Activated CD8-positive, alpha-beta T cell treated with anti-CD3 and anti-CD28 coated beads, Interleukin-2, amount 10 ng/mL, durations not matched to agents 7 days and 5 days (primary cell): ENCODE measurements at places on chromosomes 16 and 17.

GRCh38 chr17:77951123-77951522 lies 7.4 kb upstream of the TNRC6C start:
- DNase-seq, result no peak

- DNase-seq, result no peak
Measured at GRCh38 chr17:73286863-73287296, 24.9 kb downstream of the CDC42EP4 start.

DNA sequence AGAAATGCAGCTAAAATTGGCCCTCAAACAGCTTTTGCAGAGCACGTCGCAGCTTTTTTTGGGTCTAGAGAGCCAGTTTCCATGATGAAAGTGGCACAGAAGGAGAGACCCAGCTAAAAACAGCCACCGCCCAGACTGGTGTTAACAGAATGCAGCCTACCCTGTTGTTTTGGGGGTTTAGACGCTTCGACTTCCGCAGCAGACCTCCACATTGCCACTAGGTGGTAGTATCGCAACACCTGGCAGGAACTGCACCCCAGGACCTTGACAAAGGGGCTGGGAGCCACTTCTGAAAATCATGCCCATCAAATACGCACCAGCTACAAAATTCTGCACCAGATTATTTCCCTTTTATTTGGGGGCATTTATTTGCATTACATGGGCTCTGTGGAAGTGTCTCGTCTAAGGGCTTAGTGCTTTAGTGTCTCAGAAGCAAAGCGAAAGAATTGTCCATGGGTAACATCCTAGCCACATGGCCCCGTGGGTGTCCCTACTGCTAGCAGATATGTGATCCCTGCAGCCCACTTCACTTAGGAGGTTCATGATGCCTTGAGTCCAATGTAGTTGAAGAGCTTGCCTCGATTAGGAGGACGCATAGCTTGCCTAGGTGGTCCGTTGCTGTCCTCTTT lies 167.1 kb downstream of the HAPSTR1 start:
- DNase-seq, result peak; percentile 55

- DNase-seq, result no peak
Measured at GRCh38 chr17:28320215-28321061, 1.4 kb downstream of the TMEM97 start.

DNA sequence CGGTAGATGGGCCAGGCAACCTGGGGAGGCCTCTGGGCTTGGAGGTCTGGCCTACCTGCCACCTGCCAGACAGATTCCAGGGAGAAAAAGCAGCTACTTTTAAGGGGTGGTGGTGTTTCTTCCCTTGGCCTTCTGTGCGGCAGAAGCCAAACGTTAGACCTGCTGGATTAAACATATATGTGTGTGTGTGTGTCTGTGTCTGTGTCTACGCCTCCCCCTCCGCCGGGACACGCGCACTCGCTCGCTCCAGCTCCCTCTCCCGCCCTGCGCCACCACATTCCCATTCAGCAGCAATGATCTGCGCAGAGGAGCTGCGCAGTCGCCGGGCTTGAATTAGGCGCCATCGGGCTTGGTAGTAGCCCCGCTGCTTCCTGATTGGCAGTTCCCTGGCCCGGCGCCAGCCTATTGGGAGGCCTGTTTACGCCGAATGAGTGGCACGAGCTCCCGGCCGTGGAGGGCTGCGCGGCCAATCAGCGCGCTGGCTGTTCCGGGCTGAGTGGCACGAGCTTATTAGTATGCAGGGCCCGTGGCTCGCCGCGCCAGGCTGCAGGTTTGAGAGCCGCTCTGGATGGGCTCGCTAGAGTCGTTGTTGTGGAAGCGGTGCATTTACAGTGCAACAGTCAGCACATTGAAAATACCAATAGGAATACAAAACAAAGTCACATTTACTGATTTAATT lies at the start of gene BAHCC1:
TSS of gene BAHCC1 (plus strand) at position 537 of the 679 bp plus-strand sequence. CDS start 4,283 bp downstream, outside the sequence.
- DNase-seq, result peak; percentile 69

DNA sequence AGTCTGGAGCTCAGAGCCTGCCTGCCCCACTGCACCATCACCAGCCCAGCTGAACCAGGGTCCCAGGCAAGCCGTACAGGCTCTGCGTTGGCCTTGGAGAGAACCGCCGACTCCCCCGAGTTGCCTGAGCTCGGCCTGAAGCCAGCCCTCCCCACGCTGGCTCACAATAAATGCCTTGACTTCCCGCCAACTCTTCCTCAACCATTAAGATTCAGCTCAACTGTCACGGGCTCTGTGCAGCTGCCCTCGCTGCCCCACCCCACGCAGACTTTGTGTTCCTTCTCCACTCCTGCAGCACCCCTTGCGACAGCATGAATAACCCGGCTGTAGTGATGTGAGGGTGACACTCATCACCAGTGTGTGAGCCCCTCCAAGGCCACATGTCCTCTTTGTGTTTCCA lies 4.8 kb upstream of the QPRT start:
- no peak for DNase-seq

GRCh38 chr17:30505868-30506417 lies 28.7 kb downstream of the GOSR1 start:
- no peak for DNase-seq

DNA sequence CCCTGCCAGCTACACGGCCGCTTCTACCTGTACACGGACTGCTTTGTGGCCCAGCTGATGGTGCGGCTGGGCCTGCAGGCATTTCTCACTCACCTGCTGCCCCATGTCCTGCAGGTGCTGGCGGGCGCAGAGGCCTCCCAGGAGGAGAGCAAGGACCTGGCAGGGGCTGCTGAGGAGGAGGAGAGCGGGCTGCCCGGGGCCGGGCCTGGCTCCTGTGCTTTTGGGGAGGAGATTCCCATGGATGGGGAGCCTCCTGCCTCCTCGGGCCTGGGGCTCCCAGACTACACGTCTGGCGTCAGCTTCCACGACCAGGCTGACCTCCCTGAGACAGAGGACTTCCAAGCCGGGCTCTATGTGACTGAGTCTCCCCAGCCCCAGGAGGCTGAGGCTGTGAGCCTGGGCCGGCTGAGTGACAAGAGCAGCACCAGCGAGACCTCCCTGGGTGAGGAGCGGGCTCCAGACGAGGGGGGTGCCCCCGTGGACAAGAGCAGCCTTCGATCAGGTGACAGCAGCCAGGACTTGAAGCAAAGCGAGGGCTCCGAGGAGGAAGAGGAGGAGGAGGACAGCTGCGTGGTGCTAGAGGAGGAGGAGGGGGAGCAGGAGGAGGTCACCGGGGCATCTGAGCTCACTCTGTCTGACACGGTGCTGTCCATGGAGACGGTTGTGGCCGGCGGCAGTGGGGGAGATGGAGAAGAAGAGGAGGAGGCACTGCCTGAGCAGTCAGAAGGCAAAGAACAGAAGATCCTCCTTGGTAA lies 3.5 kb downstream of the WDR81 start:
- no peak for DNase-seq

GRCh38 chr16:47008612-47009011 lies 35.1 kb upstream of the DNAJA2 start:
- DNase-seq, result no peak

DNA sequence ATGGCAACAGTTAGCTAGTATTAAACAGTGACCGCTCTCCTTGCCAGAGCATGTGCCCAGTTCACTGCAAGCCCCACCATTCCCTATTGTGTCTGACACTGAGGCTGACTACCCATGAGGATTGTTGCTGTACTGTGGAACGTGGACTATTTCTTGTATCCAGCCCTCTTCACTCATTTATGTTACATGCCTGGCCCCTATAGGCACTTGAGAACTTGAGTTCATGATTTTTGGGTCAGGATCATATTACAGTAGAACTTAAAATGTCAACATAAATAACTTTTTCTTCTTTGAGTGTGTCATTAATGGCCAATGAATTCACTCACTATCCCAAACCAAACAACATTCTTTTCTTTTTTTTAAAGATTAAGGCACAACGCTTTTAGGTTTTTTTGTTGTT lies 55.7 kb downstream of the LYRM1 start:
- no peak for DNase-seq

DNA sequence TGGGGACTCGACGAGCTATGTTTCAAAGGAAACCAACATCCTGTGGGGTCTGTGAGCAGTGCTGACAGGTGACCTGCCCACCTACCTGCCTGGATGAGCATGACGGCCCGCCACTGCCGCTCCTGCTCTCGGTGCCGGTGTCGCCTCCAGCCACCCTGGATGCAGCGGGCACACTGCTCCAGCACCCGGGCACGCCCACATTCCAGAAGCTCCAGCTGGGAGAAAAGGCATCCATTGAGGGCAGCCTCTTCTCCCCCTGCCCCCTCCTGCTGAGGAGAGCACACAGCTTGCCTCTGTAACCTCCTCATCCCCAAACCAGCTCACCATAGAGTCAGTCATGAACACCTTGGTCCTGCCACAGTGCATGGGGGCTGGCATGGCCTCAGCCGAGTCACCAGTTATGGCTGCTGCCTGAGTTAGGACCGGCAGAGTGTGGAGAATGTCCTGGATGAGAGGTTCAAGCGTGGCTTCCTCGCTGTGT lies 14.3 kb downstream of the ZNHIT3 start:
- no peak for DNase-seq

GRCh38 chr16:73527187-73527586 lies 479.3 kb upstream of the ZFHX3 start:
- DNase-seq, result no peak

DNA sequence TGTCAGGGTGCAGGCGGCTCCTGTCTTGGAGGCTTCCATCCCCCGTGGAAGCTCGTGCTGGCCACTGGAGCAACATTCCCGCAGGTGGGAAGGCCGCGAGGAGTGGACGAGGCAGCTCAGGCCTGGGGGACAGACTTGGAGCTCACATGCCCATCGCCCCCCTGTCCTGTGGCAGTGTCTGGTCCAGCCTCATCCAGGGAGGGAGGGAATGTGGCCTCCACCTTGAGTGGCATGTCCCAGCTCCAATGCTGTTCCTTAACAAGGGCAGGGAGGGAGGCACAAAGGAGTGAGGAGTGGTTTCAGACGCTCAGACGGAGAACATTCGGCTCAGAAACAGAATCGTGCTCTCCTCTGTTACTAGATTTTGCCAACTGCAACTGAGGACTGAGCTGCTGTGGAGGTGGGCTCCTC lies 159.4 kb upstream of the CHMP6 start:
- no peak for DNase-seq

DNA sequence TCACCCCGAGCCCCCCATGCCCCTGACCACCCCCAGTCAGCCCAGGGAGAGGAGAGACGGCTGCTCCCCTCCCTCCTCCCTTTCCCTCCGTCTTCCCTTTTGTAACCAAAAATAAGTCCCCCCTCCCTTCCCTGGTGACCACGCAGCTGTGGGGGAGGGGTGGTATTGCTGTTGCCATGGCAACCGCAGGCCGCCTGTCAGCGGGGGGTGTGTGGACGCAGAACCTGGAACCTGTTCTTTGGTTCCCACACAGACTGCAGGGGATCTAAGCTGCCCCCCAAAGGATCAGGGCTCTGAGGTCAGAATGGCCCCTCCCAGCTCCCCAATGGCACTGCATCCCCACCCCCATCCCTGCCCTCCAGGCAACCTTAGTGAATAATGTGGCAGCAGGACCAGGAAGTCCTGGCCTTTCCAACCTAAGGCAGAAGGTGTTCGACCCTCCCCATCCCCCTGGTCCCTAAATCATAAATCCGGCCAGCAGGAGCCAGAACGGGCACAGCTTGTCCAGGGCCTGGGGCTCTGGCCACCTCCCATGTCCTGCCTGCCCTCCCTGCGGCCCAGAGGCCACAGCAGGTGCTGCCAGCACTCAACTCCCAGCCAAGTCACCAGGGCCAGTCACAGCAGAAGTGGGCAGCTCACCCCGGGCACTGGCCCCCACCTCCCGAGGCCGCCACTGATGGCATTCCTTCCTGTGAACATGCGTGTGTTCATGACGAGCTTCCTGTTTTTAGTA lies 12.0 kb downstream of the CA4 start:
- DNase-seq, result no peak

DNA sequence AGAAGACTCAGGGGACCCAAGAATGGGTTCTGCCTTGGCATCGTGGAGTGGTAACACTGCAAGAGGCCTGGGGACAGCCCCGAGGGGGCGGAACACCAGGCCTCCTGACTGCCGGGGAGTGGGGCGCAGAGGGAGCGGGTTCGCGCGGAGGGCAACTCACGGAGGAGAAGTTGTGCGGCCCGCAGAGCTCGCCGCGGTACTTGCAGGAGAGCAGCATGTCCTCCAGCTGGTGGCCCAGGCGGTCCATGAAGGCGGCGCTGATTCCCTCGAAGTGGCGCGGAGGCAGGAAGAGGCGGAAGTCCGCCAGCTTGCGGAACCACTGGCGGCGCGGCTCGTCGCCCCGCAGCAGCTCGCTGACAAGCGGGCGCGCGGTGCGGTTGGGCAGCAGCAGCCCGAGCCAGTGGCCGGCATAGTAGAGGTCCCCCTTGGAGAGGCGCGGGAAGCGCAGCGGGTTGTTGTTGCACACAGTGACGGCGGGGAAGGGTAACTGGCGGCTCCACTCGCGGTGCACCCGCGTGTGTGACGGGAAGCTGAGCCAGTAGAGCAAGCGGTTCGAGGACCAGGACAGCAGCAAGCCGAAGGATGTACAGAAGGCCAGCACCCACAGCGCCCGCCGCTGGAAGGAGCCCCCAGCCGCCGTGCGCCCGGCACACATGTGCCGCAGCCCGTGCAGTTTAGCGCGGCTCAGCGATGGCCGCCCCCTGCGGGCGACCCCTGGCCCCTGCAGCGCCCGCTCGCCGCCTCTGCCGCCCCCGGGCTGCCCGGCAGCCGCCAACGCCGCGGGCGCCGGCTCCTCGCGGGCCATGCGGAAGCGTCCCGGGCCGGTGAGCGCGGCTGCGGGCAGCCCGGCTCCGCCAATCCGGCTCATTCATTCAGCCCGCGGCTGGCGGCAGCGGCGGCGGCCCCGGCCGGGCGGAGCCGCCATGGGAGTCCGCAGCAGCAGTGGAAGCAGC lies 1.6 kb downstream of the ASIC2 start:
- DNase-seq, result no peak

DNA sequence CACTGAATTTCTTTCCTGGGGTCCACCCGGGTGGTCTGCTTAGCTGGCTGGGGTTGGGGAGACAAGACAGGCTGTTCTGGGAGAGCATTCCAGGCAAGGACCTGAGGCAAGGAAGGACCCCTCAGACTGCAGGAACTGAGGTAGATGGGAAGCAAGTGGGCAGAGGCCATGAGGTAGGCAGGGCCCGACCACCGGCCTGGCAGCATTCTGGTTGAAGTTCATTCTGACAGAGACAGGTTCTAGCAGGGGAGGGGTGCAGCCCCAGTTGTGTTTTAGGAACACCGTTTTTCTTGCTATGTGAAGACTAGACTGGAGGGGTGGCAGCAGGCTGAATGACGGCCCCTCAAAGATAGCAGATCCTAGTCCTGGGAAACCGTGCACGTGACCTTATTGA lies 17.5 kb downstream of the B9D1 start:
- DNase-seq, result no peak

GRCh38 chr16:28291651-28292626 lies at the start of gene SBK1:
TSS of gene SBK1 (plus strand) at chr16:28292525. CDS start at chr16:28317392, 24,867 bp downstream.
- DNase-seq, result peak; percentile 84

- DNase-seq, result peak; percentile 64
Measured at GRCh38 chr16:52191531-52192134, 355.3 kb downstream of the TOX3 start.

GRCh38 chr17:78355701-78356100 lies 4.2 kb downstream of the SOCS3 start:
- DNase-seq, result no peak

DNA sequence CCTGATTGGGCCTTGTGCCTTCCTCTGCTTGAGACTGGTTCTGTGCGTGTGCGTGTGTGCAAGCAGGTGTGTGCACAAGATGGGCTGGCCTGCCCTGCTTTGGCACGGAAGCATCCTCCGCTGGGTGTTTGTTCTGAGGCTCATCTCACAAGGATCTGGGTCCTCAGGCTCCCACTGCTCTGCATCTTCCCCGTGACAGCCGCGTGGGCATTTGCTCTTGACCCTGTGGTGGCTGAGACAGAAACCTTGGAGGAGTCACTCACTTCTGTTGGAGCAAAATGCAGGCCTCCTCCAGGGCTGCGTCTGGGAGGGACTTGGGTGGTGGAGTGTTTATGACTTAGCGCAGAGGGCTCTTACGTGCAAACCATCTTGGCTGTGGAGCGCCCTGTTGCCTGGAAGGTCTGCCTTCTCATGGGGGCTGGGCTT lies 119.2 kb downstream of the RPTOR start:
- peak; percentile 50 for DNase-seq

GRCh38 chr16:80604600-80605355 lies 64.0 kb downstream of the DYNLRB2 start:
- no peak for DNase-seq
